ENCODE measurements at places on chromosomes 12 and 14.

- DNase-seq, result no peak
Observed at GRCh38 chr12:78483767-78484315, 380.7 kb upstream of the SYT1 start.

DNA sequence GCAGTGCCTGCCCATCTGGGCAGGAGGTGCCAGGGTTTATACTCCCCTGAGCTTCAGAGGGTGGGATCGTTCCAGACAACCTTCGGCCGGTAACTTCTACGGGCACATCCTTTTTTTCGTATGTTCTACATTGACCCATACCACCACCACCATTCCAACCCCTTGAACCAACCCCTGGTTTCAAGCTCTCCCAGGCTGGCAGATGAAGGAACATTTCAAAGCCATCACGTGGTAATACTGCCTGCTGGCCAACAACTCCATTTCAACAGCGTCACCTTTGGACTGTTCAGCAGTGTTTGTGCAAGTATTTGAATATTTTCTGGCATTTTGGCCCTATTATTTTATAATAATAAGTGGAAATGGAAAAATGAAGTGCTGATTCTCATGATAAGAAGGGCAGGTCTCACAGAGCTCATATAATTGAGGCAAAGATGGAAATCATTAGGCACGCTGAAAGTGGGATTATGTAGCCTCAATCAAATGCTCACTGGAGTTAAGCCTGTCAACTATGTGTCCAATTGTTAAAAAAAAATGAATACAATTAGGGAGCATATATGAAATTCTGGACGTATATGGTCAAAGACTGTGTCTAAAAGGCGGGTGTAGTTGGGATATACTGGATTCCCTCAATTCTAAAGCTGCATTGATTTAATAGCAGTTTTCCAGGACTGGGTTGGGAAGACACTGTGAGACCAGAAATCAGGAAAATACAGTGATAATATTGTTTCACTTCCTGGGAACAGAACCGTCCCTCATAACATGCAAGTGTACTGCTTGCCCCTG lies 162.1 kb downstream of the ZFP36L1 start:
- no peak for DNase-seq

DNA sequence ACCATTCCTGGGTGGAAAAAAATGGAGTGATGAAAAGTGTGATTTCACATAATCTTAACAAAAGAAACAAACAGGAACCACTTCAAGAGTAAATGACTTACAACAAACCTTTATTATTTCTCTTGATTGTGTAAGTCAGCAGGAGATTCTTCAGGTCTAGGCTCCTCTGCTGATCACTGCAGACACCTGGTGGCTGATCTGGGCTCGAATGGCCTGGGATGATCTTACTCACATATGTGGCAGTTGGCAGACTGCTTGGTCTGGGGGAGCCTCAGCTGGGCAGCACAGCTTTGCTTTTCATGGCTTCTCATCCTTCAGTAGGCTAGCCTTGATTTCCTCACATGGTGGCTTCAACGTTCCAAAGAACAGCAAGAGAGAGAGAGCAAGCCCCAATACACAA lies 215.4 kb upstream of the PRICKLE1 start:
- no peak for DNase-seq

DNA sequence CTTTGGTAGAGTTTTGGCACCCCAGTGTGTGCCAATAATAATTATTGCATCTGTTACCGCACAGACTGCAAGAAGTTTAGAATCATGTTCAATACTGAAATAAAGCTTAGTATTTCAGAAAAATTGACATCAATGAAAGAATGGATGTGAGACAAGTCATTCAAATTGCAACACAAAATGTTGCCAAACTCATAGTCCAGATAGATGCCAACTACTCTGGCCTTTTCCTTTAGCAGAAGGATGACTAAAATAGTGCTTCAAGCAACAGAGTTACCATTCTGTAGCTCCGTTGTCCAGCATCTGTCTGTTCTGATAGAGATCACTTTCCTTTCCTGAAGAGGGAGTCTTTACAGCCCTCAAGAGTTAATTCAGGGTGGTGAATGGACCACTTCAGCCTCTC lies 77.5 kb downstream of the LIN7A start:
- DNase-seq, result no peak

DNA sequence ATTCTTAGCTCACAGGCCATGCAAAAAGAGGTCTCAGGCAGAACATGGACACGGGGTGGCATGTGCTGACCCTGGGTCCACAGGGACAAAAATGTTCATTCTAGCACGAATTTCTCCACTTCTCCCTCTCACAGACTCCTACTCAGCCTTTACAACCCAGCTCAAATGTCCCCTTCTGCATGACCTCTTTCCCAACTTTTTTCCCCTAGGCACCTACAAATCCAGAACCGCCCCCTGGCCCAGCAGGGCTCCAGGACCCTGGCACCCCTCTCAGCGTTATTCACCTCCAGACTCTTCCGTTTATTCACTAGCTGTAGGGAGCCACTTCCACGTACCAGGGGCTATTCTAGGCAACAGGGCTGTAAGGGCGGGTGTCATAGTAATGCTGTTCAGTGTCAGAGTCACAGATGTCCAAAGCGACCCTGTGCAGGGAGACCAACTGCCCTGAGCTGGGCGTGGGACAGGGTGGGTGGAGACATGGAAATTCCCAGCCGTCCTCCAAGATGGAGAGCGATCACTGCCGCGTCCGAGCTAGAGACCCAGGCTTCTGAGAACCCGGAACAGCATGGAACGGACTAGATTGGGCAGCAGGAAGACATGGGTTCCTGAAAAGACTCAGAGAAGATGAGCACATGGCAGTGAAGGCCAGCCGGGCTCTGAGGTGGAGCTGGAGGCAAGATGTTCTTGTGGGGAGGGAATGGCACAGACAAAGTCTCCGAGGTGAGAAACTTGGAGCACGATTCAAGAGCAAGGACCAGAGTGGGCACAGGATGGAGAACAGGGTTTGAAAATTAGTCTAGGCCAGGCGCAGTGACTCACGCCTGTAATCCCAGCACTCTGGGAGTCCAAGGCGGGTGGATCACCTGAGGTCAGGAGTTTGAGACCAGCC lies 274.9 kb upstream of the RTL1 start:
- no peak for DNase-seq

DNA sequence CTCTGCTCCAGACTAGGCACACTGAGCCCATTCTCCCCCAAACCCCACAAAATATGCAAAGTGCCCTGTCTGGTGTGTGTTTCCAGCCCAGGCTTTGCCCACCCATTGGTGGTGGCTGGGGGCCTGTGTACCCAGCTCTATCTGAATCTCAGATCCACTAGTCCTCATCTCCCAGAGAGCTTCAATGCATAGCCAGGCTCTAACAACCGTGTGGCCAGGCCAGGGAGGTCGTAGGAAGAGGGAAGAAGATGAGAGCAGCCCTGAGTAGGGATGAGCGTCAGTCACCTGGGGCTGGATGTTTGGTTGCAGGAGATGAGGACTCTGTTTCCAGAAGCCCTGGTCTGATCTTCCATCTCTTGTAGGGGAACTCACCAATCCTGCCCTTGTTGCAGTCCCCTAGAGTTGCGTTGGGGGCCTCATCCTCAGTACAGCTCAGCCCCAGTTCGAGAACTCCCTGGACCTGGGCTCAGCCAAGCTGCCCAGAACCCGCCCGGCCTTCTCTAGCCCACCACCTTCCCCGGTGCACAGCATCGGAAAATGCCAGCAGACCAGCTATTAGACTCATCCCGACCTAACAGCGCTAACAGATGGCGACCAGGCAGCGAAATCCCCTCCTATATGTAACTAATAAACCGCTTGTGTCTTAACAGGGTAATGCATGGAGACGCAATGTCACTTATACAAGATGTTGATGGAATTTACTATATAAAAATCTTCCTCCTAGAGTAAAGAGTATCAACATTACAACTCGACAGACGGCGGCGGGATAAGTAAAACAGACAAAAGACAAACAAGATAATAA lies 3.2 kb upstream of the LHX5 start:
- DNase-seq, result no peak

- DNase-seq, result peak; percentile 70
Observed at GRCh38 chr14:72516936-72517700, 376.8 kb downstream of the DPF3 start.

DNA sequence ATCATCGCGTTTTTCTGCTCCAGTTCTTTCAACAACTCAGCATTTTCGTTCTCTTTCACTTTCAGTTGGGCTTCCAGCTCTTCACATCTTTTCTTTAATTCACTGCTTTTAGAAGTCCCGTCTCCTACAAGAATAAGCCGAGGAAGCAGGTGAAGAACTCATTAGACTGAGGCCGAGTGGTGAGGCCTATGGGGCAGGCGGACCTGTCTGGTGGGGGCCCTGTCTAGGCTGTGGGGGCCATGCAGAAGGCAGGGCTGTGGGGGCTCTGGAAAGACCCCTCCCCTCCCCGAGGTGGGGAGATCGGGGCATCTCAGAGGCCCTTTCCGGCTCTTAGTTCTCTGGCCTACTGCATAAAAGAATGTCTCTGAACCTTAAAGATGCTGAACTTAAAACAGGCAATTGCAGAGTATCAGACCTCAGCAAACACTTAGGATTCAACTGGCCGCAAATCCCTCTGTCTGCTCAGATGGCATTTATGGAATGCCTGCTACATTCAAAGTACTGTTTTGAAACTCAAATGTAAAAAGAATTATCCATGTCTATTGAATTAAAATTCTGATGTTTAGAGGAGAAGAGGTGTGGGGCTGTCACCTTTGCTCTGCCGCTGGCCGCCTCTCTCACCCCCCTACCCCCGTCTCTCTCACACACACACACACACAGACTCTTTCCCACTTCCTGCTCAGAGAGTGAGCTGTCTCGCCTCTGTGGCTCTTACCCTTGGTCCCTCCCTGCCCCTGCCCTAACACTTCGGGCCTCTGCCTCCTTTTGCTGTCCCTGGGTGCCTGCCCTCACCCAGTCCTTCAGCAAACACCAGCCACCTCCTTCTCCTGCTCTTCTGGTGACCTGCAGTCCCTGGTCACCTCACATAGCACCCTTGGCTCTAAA lies 34.7 kb downstream of the CCDC92 start:
- peak; percentile 82 for DNase-seq

GRCh38 chr14:41642367-41642766 lies 35.7 kb downstream of the LRFN5 start:
- no peak for DNase-seq

DNA sequence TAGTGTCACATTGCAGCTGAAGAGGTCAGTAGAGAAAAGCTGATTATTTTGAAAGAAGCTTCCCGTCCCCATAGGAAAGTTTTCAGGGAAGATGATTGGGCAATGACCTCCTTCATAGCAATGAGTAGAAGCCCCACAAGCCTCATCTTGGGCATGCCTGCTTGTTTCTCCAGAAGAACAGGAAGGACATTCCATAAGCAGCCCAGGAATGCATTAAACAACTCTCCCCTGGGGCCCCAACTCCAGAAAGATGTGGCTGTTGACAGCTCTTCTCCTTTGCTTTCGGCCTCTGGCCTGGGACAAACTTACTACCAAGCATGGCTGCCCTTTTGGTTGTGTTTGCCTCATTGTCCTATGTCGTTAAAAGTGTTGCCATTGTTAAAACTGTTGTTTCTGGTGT lies 5.7 kb upstream of the VDR start:
- no peak for DNase-seq
